Lower lobe of right lung (tissue), 2 donors: ENCODE measurements at places on chromosomes 5 and 9. TPM values are rescaled to one million over a fixed set of nuclear protein-coding genes. Genes with fewer than 3 reads are reported as not detected.

GRCh38 chr5:8961956-8962355 lies 583.9 kb downstream of the SEMA5A start:
- DNase-seq, result no peak
- no peaks in the 10 kb centered on the region for H3K36me3 ChIP-seq
- H3K4me1 ChIP-seq, result no peaks in the 10 kb centered on the region

The TMEM171 gene
- total RNA-seq, result not detected

DNA sequence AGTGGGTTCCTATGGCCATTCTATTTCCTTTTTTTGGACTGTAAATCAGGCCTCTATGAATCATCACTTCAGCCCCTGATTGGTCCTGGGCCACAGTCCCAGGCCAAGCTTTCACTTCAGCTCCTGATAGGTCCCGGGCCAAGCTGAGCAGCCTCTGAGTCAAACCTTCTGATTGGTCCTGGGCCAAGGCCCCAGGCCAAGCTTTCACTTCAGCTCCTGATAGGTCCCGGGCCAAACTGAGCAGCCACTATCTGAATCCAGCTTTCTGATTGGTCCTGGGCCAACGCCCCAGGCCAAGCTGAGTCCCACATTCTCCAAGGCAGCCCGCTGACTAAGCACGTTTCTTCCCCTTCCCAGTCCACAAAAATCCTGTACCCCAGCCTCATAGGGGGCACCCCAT lies 1972.9 kb upstream of the ACO1 start:
- H3K27me3 ChIP-seq, result no peaks in the 10 kb centered on the region
- H3K27ac ChIP-seq, result no peak overlapping the region
- H3K36me3 ChIP-seq, result no peaks in the 10 kb centered on the region
- no peak for DNase-seq
- no peaks in the 10 kb centered on the region for H3K4me1 ChIP-seq

DNA sequence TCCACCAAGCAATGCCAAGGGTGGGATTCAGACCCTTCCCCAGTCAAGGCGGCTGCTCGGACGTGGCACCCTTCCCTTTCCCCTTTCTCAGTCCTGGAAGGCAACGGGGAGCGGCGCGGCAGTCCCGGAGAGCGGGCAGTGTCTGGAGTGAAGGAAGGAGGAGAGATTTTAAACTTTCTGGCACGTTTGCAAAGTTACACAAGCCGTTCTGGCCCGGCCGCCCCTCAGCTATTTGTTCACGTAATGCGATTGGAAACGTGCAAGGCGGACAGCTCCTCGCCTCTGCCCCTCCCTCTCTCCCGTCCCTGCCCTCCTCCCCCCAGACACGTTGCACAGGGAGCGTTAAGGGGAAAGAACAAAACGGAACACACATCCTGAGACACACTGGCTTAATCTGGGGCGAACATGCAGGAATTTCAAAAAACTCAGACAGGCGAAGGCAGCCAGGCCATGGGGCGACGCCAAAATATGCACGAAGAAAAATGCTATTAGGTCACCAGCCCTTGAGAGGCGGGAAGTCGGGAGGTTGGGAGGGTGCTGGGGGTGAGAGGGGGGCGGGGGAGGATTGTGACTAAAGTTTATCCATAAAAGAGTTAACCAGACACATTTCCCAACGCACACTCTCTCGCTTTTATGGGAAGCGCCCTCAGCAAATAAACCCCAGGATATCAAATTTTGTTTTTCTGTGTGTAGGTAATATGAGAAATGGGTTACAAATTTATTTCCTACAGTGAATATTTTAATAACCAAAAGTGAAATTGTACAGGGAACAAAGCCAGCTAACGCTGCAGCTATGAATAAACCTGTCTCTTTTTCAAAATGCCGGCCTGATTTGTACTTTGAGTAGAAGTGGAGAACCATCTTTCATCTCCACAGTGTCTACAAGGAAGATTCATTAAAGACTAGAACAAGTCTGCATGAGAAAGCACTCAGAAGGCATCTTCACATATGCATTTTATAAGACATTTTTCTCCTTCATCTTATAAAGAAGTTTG lies at the start of gene LOX:
Gene LOX (minus strand): TSS at position 144 of the 995 bp plus-strand sequence. CDS start 274 bp downstream, outside the sequence.
- H3K4me1 ChIP-seq, result peaks cover 25% of the 10 kb centered on the region
- H3K4me3 ChIP-seq, result peak within 1 kb of the TSS; percentile 65
- peak within 1 kb of the TSS; percentile 59 for H3K27ac ChIP-seq
- H3K36me3 ChIP-seq, result peaks cover 9% of the 10 kb centered on the region

GRCh38 chr5:116502616-116503015 lies 72.0 kb downstream of the SEMA6A start:
- H3K4me3 ChIP-seq, result no peak overlapping the region
- H3K27ac ChIP-seq, result no peak overlapping the region
- DNase-seq, result no peak
- H3K36me3 ChIP-seq, result no peaks in the 10 kb centered on the region

The FGF18 gene
- total RNA-seq, result 2.0 TPM

- H3K27ac ChIP-seq, result no peak overlapping the region
- no peaks in the 10 kb centered on the region for H3K36me3 ChIP-seq
- peak overlapping the region; percentile 50 for H3K4me3 ChIP-seq
- no peak for DNase-seq
Observed at GRCh38 chr9:122226142-122226757, 2.5 kb downstream of the LHX6 start.

- H3K27ac ChIP-seq, result no peak overlapping the region
- no peaks in the 10 kb centered on the region for H3K4me1 ChIP-seq
- H3K4me3 ChIP-seq, result no peak overlapping the region
- no peaks in the 10 kb centered on the region for H3K36me3 ChIP-seq
Observed at GRCh38 chr5:107230367-107230766, 440.4 kb downstream of the EFNA5 start.

DNA sequence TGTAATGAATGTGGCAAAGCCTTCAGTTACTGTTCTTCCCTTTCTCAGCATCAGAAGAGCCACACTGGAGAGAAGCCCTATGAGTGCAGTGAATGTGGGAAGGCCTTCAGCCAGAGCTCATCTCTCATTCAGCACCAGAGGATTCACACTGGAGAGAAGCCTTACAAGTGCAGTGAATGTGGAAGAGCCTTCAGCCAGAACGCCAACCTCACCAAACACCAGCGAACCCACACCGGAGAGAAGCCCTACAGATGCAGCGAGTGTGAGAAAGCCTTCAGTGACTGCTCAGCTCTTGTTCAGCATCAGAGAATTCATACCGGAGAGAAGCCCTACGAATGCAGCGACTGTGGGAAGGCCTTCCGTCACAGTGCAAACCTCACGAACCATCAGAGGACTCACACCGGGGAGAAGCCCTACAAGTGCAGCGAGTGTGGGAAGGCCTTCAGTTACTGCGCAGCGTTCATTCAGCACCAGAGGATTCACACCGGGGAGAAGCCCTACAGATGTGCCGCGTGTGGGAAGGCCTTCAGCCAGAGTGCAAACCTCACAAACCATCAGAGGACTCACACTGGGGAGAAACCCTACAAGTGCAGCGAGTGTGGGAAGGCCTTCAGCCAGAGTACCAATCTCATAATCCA lies 6.8 kb downstream of the RPL12 start:
- peaks cover 10% of the 10 kb centered on the region for H3K4me1 ChIP-seq
- no peak overlapping the region for H3K27ac ChIP-seq
- H3K36me3 ChIP-seq, result peaks cover 97% of the 10 kb centered on the region
- H3K4me3 ChIP-seq, result no peak overlapping the region
- DNase-seq, result no peak

GRCh38 chr9:115109486-115109885 lies 8.5 kb downstream of the TNC start:
- DNase-seq, result no peak
- no peak overlapping the region for H3K27ac ChIP-seq
- H3K27me3 ChIP-seq, result no peaks in the 10 kb centered on the region
- H3K36me3 ChIP-seq, result no peaks in the 10 kb centered on the region
- peaks cover 33% of the 10 kb centered on the region for H3K4me1 ChIP-seq
